ENCODE measurements at places on chromosomes 16 and 17. TPM values are rescaled to one million over a fixed set of nuclear protein-coding genes. Genes with fewer than 3 reads are reported as not detected.

- H3K27ac ChIP-seq: no peak overlapping the region
- H3K4me3 ChIP-seq: no peak overlapping the region
- H3K36me3 ChIP-seq: peaks cover 2% of the 10 kb centered on the region
- H3K27me3 ChIP-seq: no peaks in the 10 kb centered on the region
Measured at GRCh38 chr16:66376577-66377305, 10.2 kb downstream of the CDH5 start.

DNA sequence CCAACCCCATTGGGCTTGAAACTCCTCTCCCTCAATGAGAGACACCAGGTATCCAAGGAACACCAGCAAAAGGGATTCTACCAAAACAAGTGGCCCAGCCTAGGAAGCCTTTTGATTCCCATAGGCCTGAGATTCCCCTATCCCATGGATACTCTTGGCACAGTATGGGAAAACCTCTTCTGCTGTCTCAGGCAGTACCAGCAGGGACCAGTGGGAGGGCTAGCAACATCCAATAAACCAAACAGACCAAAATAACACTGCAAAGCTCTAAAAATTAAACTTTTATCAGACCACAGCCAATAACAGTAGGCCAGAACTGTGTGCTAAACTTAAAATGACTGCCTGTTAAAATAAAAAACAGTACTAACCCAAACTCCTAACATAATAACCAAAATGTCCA, 153.9 kb upstream of the CES5A start:
- H3K4me3 ChIP-seq: no peak overlapping the region
- H3K27me3 ChIP-seq: no peaks in the 10 kb centered on the region
- no peaks in the 10 kb centered on the region for H3K4me1 ChIP-seq
- no peak overlapping the region for H3K27ac ChIP-seq
- no peak for DNase-seq

ASB16 gene
- 0.90 TPM for total RNA-seq

DNA sequence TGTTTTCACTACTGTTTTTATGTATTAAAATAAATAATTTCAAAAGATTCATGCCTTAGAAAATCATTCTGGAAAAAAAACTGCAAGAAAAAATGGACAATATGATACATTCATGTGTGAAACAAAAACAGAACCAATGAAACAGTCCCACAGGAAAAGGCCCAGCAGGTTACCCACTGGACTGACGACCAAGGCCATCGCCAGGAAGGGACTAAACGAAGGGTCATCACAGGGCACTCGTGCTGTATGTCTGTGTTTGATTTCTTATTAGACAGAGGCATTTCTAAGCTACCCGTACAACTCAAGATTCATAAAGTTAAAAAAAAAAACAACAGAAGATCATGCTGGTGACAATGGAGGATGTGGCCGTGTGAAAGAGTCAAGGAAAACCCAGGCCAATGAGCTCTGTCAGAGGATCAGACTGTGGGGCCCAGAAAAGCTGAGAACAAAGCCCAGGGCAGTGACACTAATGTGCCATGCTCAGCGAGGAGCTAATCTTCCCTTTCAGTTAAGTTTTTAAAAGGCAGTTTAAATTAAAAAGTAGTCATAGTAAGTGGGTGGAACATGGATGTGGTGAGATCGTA, 31.8 kb downstream of the NSMCE1 start:
- no peak overlapping the region for H3K27ac ChIP-seq
- H3K27me3 ChIP-seq: no peaks in the 10 kb centered on the region
- 0 out of 2 replicates have a peak, but pooled peaks cover 2% of the 10 kb centered on the region for H3K36me3 ChIP-seq
- H3K4me1 ChIP-seq: no peaks in the 10 kb centered on the region
- no peak for DNase-seq

DNA sequence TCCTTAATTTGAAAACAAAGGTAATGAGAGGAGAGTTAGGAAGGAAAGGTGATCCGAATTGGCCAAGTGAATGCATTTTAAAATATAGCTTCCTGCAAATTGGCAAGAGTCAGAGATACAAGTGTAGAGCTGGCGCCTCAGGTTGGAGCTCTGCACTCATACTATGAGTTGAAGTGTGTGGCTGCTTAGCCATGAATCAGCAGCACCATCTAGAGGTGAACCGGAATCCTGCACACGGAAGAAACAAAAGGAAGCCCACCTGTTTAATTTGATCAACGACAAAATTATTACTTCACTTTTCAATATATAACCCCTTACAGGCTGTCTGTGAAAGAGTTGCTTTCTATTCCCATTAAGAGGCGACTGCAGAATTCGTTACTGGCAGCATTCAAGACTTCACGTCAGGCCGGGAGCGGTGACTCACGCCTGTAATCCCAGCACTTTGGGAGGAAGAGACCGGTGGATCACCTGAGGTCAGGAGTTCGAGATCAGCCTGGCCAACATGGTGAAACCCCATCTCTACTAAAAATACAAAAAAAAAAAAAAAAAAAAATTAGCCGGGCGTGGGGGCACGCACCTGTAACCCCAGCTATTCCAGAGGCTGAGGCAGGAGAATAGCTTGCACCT, 1253.7 kb upstream of the CDH8 start:
- H3K4me1 ChIP-seq: no peaks in the 10 kb centered on the region
- no peak overlapping the region for H3K4me3 ChIP-seq
- no peak overlapping the region for H3K27ac ChIP-seq
- H3K36me3 ChIP-seq: no peaks in the 10 kb centered on the region
- H3K27me3 ChIP-seq: no peaks in the 10 kb centered on the region

EVPLL gene
- total RNA-seq: 0.61 TPM

ITGAL gene
- not detected for total RNA-seq

DNA sequence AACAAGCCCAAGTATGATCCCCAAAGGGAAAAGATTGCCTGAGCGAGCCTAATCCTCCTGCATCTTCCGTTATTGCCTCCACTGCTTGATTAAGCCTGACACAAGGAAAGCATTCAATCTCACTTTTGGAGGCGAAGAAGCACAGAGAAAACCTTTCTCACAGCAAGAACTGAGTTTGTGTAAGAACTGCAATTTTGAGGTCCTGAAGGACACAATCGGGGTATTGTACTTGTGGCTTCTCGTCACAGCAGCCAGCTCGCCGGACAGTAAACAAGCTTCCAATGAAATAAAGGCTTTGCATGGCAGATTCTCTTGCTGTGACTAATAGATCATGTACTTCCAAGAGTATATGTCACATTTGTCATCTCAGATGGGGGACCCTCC, 18.7 kb upstream of the FOXF1 start:
- no peaks in the 10 kb centered on the region for H3K36me3 ChIP-seq
- no peak overlapping the region for H3K4me3 ChIP-seq
- H3K27me3 ChIP-seq: peaks cover 64% of the 10 kb centered on the region
- H3K27ac ChIP-seq: no peak overlapping the region

DNA sequence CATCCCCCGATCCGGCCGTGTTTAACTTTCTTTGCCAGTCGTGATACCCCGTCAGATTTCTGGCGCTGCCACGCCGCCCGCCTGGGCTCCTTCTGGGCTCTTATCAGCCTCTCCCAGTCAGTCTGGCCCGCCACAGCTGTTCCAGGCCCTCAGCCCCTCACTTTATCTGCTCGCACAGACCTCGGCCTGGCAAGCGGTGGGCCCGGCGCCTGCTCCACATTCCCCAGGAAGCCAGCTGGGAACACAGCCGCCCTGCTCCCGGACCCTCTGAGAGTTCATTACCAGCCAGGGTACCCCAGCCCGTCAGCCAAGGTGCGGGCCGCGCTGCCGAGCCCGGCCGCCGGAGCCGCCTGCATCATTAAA, 157.5 kb downstream of the ZNF423 start:
- peak overlapping the region; percentile 17 for H3K4me3 ChIP-seq
- DNase-seq: peak; percentile 52

DNA sequence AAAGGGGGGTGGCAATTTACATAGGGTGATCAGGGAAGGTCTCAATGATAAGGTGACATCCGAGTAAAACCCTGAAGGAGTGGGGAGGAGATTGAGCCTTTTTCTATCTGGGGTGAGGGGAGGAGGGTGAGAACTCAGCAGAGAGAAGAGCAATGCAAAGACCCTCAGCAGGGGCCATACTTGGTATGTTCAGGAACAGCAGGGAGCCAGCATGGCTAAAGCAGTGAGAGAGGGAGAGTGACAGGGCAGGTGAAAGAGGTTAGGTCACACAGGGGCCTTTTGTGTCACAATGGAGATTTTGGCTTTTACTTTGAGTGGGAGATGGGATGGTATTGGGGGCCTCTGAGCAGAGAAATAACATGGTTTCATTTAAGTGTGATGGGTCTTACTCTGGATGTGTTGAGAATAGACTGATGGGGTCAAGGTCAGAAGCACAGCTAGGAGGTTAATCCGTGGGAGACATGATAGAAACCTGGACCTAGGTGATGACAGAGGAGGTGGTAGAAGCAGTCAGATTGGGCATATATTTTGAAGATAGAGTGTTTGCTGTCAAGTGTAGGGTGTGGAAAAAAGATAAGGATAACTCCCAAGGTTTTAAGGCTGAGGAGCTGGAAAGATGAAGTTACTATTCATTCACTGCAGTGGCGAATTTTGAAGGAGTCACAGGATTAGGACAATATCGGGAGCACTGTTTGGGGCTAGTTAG, 6.2 kb downstream of the SP2 start:
- DNase-seq: peak; percentile 82
- H3K4me1 ChIP-seq: peaks cover 6% of the 10 kb centered on the region
- H3K27ac ChIP-seq: no peak overlapping the region
- peaks cover 13% of the 10 kb centered on the region for H3K36me3 ChIP-seq
